ENCODE measurements at places on chromosomes 1 and 21.
A peak's percentile ranks its signal among the peaks of the same experiment; 100 is the strongest.

GRCh38 chr1:192657760-192658159 lies 21.8 kb downstream of the RGS13 start:
- no peak for DNase-seq

GRCh38 chr21:28884481-28884880 lies 108.2 kb downstream of the LTN1 start:
- DNase-seq: peak; percentile 20

- no peak for DNase-seq
These were observed 70.9 kb upstream of the SAMSN1 start for GRCh38 chr21:14617040-14617393.

GRCh38 chr1:182768963-182769362 lies 20.6 kb upstream of the NPL start:
- DNase-seq: no peak

DNA sequence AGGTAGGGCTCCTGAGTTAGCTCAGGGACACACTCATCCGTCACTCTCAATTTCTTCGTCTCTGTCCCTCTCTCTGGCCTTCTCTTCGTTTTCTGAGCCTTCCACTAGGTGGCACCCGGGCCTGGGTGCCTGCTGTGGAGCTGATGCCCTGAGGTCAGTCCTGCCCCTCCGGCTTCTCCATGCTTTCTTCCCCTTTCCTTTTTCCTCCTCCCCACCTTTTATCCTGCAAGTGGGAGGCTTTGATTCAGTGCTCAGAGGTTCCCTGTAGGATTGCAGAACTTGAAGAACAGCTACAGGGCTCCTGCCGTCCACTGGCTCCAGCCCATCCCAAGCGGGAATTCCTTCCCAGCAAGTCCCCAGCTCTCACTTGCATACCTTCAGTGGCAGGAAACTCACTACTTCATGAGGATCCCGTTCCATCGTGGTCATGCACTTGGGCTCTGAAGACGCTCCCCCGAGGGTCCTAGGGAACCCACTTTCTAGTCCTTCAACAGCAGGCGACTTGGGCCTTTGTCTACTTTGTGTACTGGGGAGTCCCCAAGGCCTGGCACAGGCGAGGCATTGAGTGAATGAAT lies 45.6 kb downstream of the SRRM1 start:
- DNase-seq: peak; percentile 39

DNA sequence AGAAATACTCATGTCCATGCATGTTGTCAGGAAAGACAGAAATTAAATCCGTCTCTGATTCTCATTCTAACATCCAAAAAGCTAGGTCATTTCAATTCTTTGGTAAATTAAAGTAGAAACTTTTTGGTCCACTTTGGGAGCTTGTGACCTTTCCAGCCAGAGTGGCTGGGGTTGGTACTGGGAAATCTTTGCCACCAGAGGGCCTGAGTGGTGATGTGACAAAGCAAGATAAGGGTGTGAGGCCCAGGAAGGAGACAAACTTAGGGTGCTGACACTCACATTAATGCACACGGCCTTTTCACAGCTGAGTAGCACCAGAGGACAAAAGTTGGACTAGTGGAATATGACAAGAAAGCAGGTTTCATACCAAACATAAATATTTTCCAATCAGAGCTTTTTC lies 144.3 kb downstream of the DNM3 start:
- no peak for DNase-seq

DNA sequence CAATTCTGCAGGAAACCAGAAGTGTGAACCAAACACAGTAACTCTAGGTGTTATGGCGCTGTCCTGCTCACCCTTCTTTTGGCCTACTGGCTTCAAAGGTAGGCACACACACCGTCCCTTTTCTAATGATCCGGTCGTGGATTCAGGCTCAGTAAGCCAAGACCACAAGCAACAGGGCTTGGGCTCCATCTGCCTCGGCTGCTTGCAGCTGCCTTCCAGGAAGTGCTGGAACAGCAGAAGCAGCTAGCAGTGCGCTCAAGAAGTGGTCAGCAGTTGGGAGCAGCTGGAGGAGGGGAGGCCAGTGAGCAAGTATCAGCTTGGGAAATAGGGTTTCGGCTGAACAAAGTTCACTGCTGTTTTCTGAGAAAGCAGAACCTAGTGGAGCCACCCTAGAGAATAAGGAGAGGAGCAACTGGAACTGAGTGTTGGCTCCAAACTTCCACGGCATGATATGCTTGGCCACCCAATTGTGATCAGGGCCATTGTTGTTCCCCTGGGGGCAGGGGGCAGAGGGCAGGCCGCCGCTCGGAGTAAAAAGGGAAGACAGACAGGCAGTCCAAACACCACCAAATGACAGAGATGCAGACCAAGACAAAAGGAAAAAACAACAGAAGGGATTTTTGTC lies 173.4 kb downstream of the TOMM20 start:
- peak; percentile 68 for DNase-seq

DNA sequence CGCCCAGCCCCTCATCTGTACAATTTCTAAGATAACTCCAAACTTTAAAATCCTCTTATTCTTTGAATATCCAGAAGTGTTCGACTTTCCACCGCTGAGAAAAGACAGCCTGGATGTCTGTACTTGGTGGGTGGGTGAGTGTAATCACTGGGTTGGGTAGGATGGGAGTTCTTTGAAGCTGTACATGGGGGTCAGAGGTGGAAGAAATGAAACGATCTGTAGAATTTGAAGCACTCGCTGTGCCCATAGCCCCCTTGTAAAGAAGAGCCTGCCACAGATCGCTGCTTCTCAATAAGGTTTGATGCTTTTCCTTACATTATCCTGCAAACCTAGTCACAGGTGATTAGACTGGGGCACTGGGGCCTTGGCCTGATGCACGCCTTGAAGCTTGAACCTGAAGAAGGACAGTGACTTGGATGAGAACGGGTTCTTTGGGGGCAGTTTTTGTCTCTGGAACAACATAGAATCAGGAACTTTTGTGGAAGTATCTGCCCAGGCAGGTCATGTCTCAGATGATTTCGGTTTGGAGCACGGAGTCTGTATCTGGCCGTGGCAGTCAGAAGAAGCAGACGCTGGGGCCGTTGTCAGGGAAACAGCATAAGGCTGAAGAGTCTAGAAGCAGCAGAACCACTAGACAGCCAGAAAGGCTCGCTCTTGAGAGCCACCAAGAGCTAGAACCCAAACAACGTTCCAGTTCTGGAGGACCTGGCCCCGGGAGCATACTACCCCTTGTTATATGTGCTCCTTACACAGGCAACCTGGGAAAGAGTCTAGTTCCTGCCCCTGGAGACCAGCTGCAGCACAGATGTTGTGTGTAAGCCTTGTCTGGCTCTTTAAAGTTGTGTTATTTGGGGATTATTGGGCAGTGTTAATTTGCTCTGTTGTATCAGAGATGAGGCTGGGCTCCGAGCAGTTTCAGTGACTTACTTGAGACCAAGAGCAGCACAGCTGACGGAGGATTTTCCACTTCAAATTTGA lies 45.1 kb upstream of the SCCPDH start:
- DNase-seq: no peak

DNA sequence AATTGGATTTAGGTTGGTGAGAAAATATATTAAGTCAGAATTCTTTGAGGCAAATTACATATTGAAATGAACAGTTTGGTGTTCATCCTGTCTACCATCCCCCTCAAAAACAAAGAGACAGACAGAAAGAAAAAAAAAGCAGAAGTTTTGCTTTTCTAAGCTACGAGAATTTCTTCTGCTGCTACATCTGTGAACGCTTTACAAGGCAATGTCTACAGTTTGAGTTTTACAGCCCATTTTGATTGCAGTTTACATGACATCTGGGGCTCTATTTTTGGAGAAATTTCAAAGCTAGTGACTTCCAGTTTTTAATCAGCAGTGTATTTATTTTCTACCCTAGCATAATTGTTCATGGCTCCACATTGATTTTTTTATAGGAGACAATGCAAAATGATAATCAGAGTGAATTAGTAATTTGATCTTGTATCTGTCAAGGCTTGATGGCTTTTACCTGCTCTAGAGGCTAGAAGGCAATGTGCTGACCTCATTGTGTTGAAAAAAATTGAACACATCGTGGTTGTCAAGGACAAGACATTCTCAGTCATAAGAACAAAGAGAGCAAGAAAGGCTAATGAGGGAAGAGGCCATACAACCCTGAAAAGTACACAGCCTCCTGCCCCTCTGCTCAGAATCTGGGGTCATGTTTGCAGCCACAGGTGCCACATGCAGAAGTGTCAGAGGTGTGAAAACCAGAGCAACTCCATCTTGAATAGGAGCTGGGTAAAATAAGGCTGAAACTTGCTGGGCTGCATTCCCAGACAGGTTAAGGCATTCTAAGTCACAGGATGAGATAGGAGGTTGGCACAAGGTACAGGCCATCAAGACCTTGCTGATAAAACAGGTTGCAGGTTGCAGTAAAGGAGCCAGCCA lies 201.0 kb upstream of the CAMK1G start:
- no peak for DNase-seq

- DNase-seq: no peak
These were observed 40.0 kb upstream of the DSCAM start for GRCh38 chr21:40886931-40887330.

DNA sequence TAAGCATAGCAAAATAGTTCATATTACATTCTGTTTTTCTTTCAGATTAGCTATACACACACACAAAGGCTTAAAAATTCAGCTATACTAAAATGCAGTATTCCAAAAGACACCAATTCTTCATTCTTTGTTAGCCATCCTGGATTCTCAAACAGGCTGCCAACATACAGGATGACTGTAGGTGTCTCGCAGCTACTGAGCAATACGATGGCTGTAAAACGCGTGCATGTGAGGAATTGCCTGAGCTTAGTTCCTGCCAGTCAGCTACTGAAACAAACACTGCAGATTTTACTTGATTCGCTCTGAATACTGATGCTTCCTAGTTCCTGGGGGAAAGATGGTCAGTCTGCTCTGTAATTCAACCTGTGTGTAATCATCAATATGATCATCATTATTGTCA lies 24.7 kb upstream of the HMGN1 start:
- peak; percentile 42 for DNase-seq

DNA sequence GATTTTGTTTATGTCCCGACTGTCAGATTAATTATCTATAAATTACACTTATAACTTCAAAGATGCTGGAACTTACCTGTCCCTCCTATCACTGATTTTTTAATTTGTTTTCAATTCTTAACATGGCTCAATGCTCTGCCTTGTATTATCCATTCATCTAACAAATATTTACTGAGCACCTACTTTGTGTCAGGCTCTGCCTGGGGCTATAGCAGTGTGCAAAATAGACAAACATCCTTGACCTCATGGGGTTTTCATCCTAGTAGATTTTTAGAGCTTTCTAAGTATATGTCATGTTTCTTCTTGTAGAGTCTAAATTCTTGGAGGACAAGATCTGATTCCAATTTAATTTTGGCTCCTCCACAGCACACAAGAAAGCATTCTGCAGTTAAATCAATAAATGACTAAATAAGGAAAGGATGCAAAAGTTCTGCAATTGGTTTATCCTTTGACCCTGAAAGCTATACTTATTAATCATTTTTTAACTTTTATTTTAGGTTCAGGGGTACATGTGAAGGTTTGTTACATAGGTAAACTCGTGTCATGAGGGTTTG lies 10.8 kb upstream of the SMYD2 start:
- no peak for DNase-seq
